ENCODE measurements at places on chromosomes 7 and 10.

DNA sequence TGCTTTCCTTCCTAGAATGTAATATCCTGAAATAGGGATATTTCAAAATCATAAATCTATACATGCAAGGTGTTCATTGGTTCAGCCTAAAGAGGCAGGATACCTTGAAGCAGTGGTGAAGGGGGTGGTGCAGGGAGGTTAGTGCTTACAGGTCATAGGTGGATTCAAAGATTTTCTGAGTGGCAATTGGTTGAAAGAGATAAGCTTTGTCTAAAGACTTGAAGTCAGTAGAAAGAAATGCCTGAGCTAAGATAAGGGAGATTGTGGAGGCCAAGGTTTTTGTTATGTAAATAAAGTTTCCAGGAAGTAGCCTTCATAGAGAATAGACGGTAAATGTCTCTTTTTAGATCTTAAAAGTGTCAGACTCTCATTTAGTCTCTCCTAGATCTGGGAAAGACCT, 741.2 kb upstream of the ZWINT start:
- no peak for DNase-seq

DNA sequence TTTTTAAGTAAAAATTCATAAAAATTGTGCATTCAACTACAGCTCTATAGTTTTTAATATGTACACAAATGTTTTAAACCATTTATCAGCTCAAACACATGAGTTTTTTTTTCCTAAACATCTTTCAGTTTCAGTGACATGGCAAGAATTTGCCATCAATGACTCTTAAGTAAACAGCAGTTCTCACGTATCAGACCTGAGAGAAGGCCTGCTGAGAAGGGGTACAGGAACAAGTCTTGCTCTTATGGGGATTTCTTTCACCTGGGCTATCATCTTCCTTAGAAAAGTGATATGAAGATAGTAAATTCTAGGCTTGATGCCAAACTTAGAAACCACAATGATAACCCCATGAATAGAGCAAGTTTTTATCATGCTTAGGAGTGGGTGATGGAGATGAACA, 467.8 kb downstream of the ARL4A start:
- DNase-seq, result no peak

DNA sequence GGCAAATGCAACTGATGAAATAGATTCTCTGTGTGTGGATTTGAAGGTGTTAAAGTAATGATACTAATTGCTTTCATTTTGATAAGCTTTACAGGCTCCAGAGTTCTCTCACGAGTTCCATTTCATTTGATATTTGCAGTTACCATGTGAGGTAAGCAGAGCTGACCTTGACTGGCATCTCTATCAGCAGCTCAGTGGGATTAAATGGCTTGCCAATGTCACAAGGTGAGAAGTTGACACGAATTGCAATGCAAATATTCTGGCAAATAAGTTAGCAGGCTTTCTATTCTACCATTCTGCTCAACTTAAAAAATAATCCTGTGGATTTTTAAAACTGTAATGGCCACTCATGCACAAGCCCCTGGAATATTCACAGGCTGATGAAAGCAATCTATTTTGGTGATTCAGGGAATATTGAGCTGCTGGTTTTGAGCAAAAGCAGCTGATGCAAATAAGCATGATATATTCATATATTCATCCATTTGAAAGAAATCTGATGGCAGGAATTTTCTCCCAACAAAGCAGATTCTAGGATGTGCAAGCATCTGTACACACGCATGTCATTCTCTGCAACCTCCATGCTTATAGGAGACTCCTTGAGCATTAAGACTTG, 64.5 kb upstream of the ANKRD1 start:
- DNase-seq, result no peak

DNA sequence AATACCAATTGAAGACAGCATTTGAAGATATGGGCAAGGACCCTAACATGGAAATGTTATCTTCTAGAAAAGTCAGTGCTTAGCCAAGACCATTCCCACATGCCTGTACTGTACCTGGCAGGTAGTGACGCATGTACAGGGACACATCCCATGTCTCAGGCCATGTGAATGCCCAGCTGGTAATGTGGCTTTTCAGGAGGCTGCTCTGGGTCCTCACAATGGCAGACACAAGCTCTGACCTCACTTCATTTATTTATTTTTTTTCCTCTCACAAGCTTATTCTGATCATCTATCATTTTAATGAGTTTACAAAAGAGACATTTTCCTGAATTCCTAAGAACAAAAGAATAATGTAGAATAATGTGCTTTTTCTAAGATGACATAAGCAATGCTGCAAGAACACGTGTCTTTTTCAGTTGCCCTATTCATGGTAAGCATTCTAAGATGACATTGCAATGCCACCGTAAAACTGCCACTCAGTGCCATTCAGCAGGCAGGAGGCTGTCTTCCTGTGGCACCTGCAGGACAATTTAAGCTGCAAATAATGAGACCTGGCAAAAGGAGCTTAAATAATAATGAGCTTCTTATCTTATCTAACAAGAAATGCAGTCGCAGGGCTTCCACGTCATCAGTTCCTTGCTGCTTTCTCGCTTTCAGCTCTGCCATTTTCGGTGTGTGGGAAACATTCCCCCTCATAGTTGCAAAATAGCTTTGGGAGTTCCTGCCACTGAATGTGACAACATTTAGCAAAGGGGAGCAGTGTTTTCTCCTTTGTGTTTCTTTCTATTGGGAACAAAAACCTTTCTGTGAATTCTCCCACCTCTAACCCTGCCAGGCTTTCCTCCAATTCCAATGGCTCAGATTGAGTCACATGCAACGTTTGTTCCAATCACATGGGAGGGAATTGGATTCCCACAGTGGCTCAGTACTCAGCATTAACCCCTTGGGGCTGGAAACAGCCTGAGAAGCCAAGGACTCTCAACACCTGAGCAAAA, 113.0 kb downstream of the SEC23IP start:
- DNase-seq, result no peak

GRCh38 chr10:112919721-112920120, 30.3 kb upstream of the TCF7L2 start:
- DNase-seq, result no peak

All from NCI-H2029 treated with DMSO at 0.1 percent for 48 hours (cell line).